ENCODE measurements at places on chromosomes 12 and 14. TPM values are rescaled to one million over a fixed set of nuclear protein-coding genes. Genes with fewer than 3 reads are reported as not detected.

Gene SIX1
- 7.1 TPM for total RNA-seq

Gene DGLUCY
- 20.1 TPM for total RNA-seq

Gene HOXC10
- 2.8 TPM for total RNA-seq

Gene ESR2
- total RNA-seq, result 0.07 TPM

Gene GDF3
- total RNA-seq, result not detected

Gene PNMA1
- total RNA-seq, result 61.1 TPM

Gene B3GNT4
- total RNA-seq, result 0.77 TPM

Gene SPIC
- not detected for total RNA-seq

Gene DIO2
- total RNA-seq, result 1.8 TPM

Gene AKAP6
- 0.29 TPM for total RNA-seq

Gene SLCO1B1
- 0.38 TPM for total RNA-seq

Gene EIF2S1
- total RNA-seq, result 257 TPM

Gene HIF1A
- 244 TPM for total RNA-seq

Gene PIWIL1
- total RNA-seq, result not detected

Gene EIF2S3B
- 0.66 TPM for total RNA-seq

Gene NRL
- total RNA-seq, result 0.80 TPM

Gene ACOT4
- 1.6 TPM for total RNA-seq

Gene UTP20
- 20.6 TPM for total RNA-seq

Gene RTL1
- total RNA-seq, result 0.27 TPM

Gene MFAP5
- 0.37 TPM for total RNA-seq

Gene NCKAP5L
- 9.8 TPM for total RNA-seq

Gene SDR9C7
- 0.05 TPM for total RNA-seq

Gene GPD1
- 0.22 TPM for total RNA-seq

Gene LRRC10
- not detected for total RNA-seq

Gene NRXN3
- total RNA-seq, result 1.3 TPM

Gene TRIP11
- total RNA-seq, result 10.4 TPM

Gene SCN8A
- 1.8 TPM for total RNA-seq

Gene LUM
- 0.29 TPM for total RNA-seq

Gene LMO3
- not detected for total RNA-seq

Gene NUBPL
- total RNA-seq, result 9.4 TPM

Gene RNASE4
- 6.5 TPM for total RNA-seq

Gene LGR5
- not detected for total RNA-seq

Gene TAS2R42
- total RNA-seq, result not detected

Gene VASH1
- 4.3 TPM for total RNA-seq

Gene PRH2
- not detected for total RNA-seq

Gene TBX5
- not detected for total RNA-seq

Gene PLCZ1
- not detected for total RNA-seq

Gene CNOT2
- 38.3 TPM for total RNA-seq

Gene RNASE7
- not detected for total RNA-seq

Gene PDZRN4
- total RNA-seq, result not detected

Gene SSTR1
- not detected for total RNA-seq

Gene KCNK10
- 0.01 TPM for total RNA-seq

Gene PPFIBP1
- 30.3 TPM for total RNA-seq

Gene OVCH1
- total RNA-seq, result not detected

Gene ETFBKMT
- total RNA-seq, result 0.82 TPM

Gene CSAD
- total RNA-seq, result 4.1 TPM

Gene SLC7A8
- total RNA-seq, result 3.2 TPM

Gene ABCB9
- 12.1 TPM for total RNA-seq

Gene CNPY2
- 128 TPM for total RNA-seq

Gene SLC39A5
- total RNA-seq, result not detected

Gene EXOC3L4
- total RNA-seq, result 1.5 TPM

Gene FAM222A
- 6.0 TPM for total RNA-seq

Gene SYCP3
- 0.08 TPM for total RNA-seq

Gene AKAP5
- 0.41 TPM for total RNA-seq

Gene COL2A1
- 0.18 TPM for total RNA-seq

Data from A549 treated with dexamethasone at 1 μM for 4 hours (cell line).